C1 segment of cervical spinal cord (tissue), 14 donors: ENCODE measurements at places on chromosomes 5 and 9.

GRCh38 chr5:167923396-167923795 is 368.0 kb upstream of the WWC1 start:
- no peak for DNase-seq

- no peak for DNase-seq
These were observed 432.9 kb upstream of the BRINP1 start for GRCh38 chr9:119802133-119802532.

GRCh38 chr5:57215629-57216195 is 41.9 kb downstream of the GPBP1 start:
- no peak for DNase-seq

DNA sequence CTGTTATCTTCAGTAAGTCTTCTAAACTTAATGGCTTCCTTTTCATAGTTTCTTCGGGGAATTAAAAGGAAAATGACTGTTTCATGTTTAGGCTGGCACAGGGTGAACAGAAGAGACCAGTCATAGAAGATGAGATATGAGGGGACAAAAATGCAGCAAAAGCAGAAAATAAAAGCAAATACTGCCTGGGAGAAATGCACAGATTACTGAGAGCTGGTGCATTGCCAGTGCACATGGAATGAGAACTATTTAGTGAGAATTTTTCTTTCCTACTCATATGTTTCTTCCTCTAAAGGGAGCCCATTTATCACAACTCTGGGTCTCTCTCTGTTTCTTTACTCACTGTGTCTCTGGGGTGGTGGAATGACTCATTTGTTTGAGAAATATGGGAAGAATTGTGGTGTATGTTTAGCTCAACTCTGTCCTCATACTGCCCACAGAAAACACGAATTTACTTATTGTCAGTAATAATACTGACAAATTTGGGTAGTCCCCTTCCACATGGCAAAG is 25.9 kb upstream of the ANKRD55 start:
- DNase-seq = no peak

GRCh38 chr9:16417161-16417560 is 453.3 kb downstream of the BNC2 start:
- no peak for DNase-seq

DNA sequence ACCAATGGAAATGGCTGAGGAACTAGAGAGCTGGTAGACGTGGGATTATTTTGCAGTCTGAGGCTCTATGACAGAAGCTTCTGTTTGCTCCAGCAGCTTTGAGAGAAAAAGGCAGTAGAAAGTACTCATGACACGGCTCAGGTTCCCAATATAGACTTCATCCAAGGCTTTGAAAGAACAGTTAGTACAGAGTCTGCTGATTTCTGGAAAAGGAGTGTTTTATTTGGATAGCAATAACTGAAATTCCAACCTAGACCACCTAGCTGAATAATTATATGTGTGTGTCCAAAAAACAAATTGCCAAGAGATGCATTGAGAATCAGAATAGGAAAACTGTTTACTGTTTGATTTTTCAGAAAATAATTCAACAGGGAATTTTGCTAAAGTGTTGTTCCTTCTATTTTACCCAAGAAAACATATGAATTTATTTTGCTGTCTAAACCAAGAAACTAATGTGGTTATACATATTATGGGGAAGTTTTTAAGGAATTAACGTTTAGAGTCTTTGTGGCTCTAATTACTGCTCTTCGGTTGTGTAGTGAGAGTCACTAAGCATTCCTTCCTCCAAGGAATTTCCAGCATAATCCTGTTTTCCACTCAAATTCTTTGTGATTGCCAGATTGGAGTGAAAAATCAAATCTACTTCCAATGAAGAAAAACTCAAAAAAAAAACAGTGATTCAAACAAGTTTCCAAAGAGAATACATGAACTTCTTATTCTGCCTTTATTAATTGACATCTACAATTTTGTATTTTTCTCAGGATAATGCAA is 18.1 kb upstream of the MTX3 start:
- DNase-seq = no peak

DNA sequence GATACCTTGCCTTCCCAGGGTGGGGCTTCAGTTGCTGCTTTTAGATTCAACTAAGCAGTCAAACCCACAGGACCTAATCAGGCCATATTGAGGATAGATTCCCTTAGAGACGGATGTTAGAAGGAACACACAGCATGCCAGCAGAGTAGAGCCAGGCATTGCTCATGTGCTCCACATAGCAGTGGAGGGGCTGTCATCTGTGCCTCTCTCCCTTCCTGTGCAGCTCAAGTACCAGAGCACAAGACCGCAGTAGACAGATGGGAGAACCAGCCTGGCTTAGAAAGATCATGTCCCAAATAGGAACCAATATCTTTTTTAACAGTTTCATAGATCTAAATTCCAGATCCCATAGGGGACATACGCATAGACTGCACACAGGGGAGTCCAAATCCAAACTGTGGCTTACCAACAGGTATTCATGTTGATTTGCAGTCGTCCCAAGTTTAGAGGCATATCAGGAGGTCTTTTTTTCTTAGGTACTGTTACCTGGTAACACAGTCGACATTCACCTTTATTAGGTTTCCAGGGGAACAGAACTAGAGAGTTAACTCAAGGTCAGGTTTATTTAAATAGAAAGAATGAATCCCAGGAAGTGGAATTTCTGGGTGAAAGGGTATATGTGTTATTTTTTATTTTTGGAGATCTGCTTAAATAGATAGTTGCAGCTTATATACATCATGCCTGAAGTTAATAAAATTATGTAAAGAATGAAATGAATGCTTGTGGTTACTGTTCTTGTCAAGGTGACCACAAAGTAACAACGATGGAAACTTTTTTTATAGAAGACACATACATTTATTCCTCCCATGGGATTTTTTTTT is 43.5 kb upstream of the PCAT7 start:
- DNase-seq = no peak

DNA sequence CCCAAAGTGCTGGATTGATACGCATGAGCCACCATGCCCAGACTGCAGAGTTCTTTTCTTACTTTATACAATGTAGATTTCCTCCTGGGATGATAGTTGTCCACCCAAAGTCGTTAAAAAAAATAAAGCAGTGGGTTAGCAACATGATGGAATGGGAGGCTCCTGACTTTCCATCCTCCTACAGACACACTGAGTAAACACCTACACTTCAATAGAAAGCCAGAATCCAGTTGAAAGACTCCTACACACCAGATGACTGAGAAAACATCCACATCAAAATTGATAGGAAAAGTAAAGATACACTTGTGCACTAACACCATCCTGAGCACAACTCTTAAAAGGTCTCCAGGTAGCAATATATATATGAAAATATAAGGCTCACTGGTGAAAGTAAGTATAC is 95.0 kb upstream of the TUT7 start:
- DNase-seq = no peak

- no peak for DNase-seq
These were observed 2.2 kb downstream of the NR2F1 start for GRCh38 chr5:93585041-93585766.

DNA sequence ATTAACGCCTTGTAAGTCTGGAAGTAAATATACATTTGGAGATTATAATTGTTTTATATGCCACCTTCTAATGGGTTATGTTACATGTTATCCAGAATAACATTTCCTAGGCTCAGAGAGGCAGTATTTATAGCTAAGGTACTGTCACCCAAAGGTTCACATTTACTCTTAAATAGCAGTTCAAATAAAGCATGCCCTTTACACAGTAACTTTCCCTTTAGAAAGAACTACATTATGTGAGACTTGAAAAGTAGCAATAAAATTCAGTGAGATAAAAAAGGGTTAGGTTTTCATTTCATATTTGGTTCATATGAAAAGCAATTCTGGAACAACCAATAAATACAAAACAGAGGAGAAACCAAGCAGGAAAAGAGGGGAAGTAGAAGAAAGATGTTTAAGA is 35.1 kb downstream of the SKIC3 start:
- DNase-seq = no peak

DNA sequence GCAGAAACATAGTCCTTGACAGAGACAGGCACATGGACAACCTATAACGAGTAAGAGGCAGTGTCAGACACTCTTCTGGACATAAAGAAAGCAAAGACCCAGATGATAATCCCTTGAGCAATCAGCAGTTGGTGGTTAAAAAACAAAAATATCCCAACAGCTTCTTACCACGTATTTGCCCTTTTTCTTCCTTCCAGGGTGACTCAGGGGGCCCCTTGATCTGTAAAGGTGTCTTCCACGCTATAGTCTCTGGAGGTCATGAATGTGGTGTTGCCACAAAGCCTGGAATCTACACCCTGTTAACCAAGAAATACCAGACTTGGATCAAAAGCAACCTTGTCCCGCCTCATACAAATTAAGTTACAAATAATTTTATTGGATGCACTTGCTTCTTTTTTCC is 9.5 kb downstream of the GZMK start:
- no peak for DNase-seq
